ENCODE measurements at places on chromosomes 4 and X.

GRCh38 chr4:61501812-61502211 is 301.7 kb downstream of the ADGRL3 start:
- no peak for DNase-seq

- DNase-seq, result no peak
These were observed 116.3 kb downstream of the HS3ST1 start for GRCh38 chr4:11312389-11312788.

GRCh38 chrX:63934160-63934559 is 149.1 kb upstream of the ARHGEF9 start:
- no peak for DNase-seq

- DNase-seq, result no peak
These were observed 13.0 kb downstream of the DKC1 start for GRCh38 chrX:154775419-154776349.

DNA sequence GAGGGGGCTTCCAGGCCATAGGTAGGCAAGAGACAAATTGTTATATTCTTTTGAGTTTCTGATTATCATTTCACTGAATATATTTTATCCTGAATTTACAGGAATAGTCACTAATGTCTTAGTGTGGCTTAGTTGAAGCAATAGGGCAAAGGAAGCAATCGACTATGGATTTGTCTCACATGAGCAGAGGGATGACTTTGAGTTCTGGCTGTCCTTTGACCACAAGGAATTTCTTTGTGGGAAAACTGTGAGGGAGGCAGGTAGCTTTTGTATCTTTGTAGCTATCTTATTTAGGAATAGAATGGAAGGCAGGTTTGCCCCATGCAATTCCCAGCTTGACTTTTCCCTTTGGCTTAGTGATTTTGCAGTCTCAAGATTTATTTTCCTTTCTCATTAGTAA is 207.3 kb upstream of the ANXA10 start:
- DNase-seq, result no peak

- DNase-seq, result peak; percentile 1
These were observed 9.9 kb downstream of the ZNF157 start for GRCh38 chrX:47380268-47380667.

- no peak for DNase-seq
These were observed 94.6 kb upstream of the RPS6KA3 start for GRCh38 chrX:20361081-20361889.

- no peak for DNase-seq
These were observed 9.5 kb downstream of the CSTF2 start for GRCh38 chrX:100829730-100830129.

- no peak for DNase-seq
These were observed 199.8 kb upstream of the GATB start for GRCh38 chr4:151960449-151961230.

- peak; percentile 12 for DNase-seq
These were observed 3.4 kb upstream of the AVPR2 start for GRCh38 chrX:153900831-153901752.

GRCh38 chrX:94288325-94288724 is 614.3 kb downstream of the FAM133A start:
- no peak for DNase-seq

- no peak for DNase-seq
These were observed 48.5 kb upstream of the CLCN4 start for GRCh38 chrX:10108288-10108687.

GRCh38 chr4:972651-973424 is 531 bp downstream of the DGKQ start:
- DNase-seq, result no peak

- no peak for DNase-seq
These were observed 49.3 kb upstream of the CD40LG start for GRCh38 chrX:136598631-136599030.

GRCh38 chr4:118888666-118889311 is at the start of gene SYNPO2:
Gene SYNPO2, plus strand, starts transcription at chr4:118888854. Its CDS starts 183 bp downstream, at chr4:118889037.
- peak; percentile 4 for DNase-seq

DNA sequence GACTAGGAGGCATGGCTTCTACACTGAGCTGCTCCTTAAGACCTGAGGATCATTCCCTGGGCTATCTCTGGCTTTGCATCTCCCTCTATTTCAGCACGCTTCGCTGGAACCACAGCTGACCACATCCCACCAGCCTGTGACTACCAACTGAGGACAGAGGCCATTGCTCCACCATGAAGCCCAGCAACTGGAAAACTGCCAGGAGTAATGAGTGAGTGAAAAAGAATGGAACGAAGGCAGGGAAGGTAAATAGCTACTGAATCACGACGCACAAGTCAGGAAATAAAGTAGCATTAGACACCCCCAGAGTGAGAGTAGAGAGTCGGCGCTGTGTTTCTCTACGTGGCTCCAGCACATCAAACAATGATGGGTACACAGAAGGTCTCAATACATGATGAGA is 314.7 kb downstream of the LDB2 start:
- DNase-seq, result no peak

GRCh38 chrX:130264573-130264972 is 4.1 kb downstream of the ZNF280C start:
- no peak for DNase-seq

DNA sequence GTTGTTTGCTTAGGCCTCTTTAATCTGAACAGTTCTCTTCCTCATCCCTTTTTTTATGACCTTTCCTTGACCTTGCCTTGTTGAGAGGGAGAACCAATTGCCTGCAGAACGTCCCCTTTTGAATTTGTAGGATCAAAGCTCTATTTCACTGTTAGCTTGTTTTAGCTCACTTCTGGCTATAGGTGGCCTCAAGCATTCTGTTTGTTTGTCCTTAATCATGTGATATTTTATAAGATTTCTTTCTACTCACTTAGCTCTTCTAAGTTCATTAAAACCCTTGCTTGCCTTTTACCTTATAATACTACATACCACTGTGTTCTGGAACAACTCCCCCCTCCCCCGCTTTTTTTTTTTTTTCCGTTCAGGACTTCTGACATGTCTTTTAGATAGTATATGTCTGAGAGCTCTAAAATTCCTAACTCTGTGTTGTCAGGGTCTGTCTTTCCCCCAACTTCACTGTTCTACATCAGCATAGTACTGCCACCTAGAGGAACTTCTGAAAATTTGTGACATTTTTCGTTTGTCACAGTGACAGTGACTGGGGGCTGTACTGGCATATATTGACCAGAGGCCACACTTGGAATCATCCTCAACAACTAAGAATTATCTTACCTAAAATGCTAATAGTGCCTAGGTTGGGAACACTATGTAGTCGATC is 128.5 kb downstream of the LARP7 start:
- no peak for DNase-seq

DNA sequence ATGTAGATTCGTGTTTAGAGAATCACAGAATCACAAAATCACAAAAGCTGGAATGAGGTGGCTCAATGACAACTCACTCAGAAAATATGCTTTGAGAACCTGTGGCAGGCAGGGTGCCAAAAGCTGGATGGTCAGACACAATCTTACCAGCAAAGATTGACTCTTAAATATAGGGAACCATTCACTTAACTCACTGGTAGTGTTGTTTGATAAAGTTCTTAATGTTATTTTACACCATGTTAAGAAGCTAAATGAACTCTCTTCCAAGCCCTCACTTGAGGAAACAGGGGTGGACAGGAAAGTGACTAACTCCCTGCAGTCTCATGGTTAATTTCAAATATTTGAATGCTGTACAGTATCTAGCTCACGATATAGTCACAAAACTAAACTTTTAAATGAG is 5.7 kb upstream of the SCOC start:
- DNase-seq, result no peak

- no peak for DNase-seq
These were observed 62.4 kb upstream of the CRMP1 start for GRCh38 chr4:5955201-5955821.

- DNase-seq, result peak; percentile 78
These were observed at the start of gene MAML3 for GRCh38 chr4:140153718-140154571. Gene MAML3, minus strand, starts transcription at chr4:140154184. Its CDS starts 857 bp downstream, at chr4:140153327.

GRCh38 chr4:146442801-146443200 is 78.9 kb downstream of the SLC10A7 start:
- no peak for DNase-seq

GRCh38 chr4:32462944-32463343 is 1742.8 kb downstream of the PCDH7 start:
- DNase-seq, result peak; percentile 5

GRCh38 chr4:109994415-109994827 is 81.7 kb downstream of the EGF start:
- peak; percentile 30 for DNase-seq
